Stimulated activated CD8-positive, alpha-beta memory T cell treated with anti-CD3 and anti-CD28 coated beads, Interleukin-7, amount 100 ng/mL, for 1 hour (primary cell): ENCODE measurements at places on chromosomes 2 and 18.

GRCh38 chr2:178327516-178327915, 123.5 kb downstream of the PRKRA start:
- DNase-seq, result no peak

DNA sequence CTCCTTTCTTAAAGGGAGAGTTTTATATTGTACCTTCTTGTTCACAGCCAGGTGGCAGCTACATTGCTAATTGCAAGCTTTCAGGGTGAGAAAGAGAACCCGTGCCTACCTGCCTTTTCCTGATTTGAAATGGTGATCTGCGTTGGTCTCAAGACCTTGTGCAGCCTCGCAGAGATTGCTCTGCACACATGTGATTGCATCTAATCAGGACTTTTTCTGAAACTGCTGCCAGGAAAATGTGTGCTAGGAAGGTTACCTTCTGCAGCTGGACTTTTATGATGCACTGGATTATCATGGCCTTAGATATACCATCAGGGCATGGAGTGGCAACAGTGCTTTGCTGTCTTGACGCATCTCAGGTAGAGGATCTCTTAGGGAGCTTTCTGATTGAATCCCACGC, 45.1 kb downstream of the AGAP1 start:
- DNase-seq, result no peak

DNA sequence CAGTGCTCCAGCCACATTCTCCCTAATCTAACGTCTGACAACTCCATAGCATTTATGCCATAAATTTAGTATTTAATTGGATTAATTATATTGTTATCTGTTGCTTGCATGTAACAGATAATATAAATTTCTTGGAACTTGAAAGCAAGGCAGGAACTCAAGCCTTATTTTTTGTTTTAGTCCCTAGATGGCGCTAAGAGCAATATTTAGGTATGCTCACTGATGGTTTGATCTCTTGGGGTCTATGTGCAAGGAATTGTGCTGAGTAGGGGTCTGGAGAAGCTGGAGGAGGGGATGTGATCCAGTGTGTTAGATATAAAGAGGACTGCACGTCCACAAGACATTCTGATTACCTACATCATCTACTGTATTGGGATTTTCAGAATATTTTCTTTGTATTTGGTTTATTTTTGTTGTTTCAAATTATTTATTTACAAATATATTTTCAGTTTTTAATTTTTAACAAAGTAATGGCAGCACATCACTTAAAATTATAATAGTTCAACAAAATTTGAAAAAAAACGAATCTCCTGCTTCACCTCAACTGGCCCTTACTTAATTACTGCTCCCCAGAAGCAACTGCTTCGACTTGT, 32.8 kb downstream of the KATNAL2 start:
- no peak for DNase-seq

- DNase-seq, result no peak
Observed at GRCh38 chr2:128384956-128385355, 66.3 kb upstream of the HS6ST1 start.

DNA sequence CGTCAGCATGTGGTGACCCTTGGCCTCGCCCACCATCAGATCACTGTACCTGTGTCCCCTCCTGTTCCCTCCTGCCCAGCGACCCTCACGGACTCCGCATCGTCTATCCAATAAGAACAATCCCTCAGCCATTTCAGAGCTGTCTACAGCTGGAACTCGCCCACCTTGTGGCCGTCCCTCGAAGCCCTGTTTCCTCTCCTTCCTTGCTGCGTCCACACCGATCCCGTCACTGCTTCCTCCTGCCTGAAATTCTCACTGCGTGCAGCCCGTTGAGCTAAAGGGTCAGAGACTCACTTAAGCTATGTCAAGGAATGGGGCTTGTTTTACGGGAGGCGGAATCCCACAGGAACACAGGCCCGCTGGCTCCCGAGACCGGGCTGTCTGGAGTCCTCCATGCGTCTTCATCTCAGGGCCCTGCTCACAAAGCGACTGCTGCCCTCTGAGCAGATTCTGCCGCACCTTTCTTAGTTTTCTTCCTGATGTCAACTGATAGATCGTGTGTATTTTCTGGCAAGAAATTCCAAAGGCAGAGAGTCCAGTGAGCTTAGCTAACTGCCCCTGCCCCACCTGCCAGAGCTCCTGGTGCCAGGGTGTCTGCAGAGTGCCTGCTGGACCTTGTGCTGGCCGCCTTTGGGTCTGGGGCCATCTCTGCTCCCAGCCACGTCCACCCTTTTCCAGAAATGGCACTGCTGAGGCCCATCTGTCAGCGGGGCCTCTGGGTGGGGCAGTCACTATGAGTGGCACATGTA, 35.3 kb downstream of the KLHL29 start:
- no peak for DNase-seq

- no peak for DNase-seq
Observed at GRCh38 chr2:168426861-168427260, 29.2 kb upstream of the CERS6 start.

GRCh38 chr18:72391951-72392350, 152.2 kb downstream of the CBLN2 start:
- no peak for DNase-seq

DNA sequence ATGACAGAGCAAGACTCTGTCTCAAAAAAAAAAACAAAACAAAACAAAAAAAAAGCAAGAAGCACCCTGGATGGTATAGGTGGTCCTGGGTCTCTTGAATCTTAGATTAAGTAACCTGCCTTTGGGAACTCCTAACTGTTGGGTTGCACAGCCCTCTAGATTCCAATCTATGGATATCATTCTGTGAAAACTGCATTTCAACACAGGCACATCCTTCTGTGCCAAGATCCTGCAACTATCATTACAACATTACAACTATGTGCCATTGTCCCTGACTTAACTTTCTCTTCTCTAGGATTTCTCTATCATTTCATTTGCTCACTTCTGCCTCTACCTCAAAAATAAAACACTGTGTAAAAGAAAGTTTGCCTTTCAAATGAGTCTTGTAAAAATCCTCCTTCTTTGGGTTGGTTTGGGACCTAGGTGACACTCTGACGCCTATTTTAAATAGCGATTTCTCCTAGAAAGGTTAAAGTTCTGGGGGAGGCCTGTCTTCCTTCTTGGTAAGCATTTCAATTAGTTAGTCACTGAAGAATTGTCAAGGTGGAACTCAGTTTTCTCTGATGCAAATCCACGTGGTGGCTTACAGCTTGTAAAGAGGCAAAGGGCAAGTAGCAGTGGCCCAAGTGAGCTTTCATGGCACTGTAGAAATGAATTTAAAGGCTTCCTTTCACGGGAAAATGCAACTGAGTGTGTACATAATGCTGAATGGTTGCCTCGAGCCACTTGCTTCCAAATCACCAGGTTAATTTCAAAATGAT, 9.2 kb downstream of the LGALSL start:
- no peak for DNase-seq

DNA sequence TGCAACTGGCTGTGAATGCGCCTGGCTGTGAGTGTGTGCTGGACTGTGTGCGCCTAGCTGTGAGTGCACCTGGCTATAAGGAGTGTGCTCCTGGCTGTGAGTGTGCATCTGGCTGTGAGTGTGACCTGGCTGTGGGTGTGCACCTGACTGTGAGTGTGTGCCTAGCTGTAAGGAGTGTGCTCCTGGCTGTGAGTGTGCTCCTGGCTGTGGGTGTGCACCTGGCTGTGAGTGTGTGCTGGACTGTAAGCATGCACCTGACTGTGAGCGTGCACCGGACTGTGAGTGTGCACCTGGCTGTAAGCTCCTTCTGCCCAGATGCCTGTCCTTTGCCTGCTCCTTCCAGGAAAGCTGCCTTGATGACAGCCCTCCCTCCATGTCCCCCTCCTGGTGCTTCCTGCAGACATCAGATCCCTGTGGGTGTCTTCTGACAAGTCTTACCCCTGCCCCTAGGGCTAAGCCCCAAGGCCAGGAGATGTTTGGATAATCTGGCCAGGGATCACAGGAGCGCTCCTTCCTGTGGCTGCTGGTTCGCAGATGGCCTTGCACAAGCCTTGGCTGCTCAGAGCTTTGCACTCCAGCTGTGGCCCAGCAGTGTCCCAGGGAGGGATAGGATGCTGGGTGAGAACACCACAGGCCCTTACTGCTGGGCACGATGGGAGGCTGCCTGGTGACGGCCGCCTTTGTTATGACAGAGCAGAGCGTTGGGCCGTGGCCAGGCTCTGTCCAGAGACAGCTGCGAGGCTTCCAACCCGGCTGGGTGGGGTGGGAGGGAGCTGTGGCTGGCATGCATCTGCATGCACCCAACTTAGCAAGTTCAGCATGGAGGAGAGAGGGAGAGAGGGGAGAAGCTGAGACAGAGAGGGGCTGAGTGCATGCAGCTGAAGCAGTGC, 89.9 kb downstream of the GLI2 start:
- no peak for DNase-seq

GRCh38 chr2:26723475-26723874, 31.0 kb downstream of the KCNK3 start:
- DNase-seq, result no peak

DNA sequence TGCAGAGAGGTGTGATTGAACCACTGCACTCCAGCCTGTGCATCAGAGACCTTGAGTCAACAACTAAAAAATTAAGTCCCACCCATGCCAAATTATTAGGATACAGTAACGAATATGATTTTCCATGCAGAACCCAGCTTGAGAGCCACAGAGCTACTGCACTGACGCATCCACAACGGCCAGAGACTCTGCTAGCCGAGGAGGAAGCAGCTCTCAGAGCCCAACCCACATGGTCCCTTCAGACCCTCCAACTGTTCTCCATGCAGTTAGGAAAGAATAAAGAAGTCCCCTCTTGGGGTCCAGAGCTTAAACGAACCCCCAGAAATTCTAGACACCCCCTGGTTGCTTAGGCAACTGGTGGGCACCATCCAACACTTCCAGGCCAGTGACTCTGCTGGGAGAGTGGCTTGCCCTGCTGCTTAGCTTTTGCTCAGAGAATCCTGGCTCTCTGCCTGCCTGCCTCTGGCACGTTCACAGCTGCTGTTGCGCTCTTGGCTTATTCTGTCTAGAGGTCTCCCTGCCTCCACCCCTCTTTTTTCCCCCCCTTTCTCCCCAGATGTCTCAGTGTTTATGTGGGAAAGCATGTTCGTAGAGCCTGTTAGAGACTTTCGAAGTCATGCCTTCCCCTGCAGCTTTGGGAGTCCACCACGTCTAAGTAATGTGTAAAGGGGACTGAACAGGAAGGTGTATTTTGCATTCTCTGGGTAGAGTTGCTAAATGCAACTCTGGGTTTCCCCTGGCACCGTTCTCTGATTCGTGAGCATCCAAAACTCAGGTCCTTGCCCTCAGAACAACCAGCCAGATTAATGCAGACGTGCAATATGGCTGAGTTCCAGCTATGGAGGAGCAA, 26.0 kb upstream of the SP3 start:
- no peak for DNase-seq

DNA sequence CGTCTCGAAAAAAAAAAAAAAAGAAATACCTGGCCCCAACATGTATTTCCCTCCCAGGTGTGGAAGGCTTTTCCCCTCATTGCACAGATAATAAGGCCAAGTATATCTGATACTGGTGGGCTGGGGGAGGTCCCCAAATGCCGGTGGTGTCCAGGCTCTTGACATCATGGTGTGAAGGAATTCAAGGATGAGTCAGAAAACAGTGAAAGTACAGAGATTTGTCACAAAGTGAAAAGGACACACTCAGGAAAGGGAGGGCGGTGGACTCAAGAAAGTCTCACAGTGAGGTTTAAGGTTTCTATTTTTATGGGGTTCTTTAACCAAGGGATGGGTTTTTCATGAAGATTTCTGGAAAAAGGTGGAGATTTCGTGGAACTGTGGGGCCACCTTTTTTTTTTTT, 37.8 kb upstream of the FZD5 start:
- no peak for DNase-seq

DNA sequence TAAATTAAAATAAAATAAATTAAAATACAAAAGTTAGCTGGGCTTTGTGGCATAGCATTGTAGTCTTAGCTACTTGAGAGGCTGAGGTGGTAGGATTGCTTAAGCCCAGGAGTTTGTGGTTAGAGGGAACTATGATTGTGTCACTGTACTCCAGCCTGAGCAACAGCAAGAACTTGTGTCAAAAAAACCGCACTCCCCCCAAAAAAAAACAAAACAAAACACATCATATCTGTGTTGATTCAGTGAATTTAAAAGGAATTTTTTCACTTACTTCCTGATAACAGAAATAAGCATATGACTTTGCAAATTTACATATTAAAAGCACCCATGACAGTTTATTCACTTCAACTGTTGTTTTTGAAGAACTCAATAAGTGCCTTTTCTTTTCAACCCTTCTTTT, 68.1 kb upstream of the PELI1 start:
- no peak for DNase-seq

- DNase-seq, result no peak
Observed at GRCh38 chr2:165698444-165698884, 95.6 kb downstream of the GALNT3 start.

- no peak for DNase-seq
Observed at GRCh38 chr2:217220228-217221013, 360.6 kb upstream of the TNP1 start.

GRCh38 chr18:35029103-35029502, 12.1 kb upstream of the MAPRE2 start:
- no peak for DNase-seq

- DNase-seq, result no peak
Observed at GRCh38 chr2:26017464-26018183, 16.3 kb upstream of the RAB10 start.

GRCh38 chr2:27831279-27832050, 58.7 kb downstream of the RBKS start:
- DNase-seq, result no peak
